ENCODE measurements at places on chromosomes 1 and 21. TPM values are rescaled to one million over a fixed set of nuclear protein-coding genes. Genes with fewer than 3 reads are reported as not detected.

DNA sequence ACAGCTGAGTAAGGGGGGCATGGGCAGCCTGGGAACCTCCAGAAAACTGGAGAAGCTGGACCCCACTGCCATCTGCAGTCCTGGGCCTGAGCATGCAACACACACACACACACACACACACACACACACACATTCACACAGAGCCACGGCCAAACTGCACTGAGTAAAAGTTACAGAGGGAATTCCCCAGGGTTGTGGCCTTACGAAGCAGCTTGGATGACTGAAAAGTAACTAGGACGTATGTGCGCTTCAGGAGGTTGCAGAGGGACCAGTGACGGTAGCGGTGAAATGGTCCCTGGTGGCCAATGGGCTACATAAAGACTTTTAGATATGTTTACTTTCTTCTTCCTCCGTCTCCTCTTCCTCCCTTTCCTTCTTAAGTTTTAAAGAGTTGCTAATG is 232.5 kb upstream of the TMEM51 start:
- peaks cover 15% of the 10 kb centered on the region for H3K4me1 ChIP-seq
- DNase-seq = no peak
- H3K4me3 ChIP-seq = no peak overlapping the region
- no peak overlapping the region for H3K27ac ChIP-seq

- no peak overlapping the region for H3K4me3 ChIP-seq
- H3K36me3 ChIP-seq = no peaks in the 10 kb centered on the region
- H3K4me1 ChIP-seq = no peaks in the 10 kb centered on the region
- no peak for DNase-seq
- H3K27me3 ChIP-seq = no peaks in the 10 kb centered on the region
These were observed 165.6 kb downstream of the DSCAM start for GRCh38 chr21:40681164-40681859.

- no peaks in the 10 kb centered on the region for H3K4me1 ChIP-seq
- H3K27ac ChIP-seq = no peak overlapping the region
- H3K36me3 ChIP-seq = no peaks in the 10 kb centered on the region
- no peak for DNase-seq
- no peaks in the 10 kb centered on the region for H3K27me3 ChIP-seq
These were observed 6.9 kb downstream of the FMN2 start for GRCh38 chr1:240098534-240098933.

DNA sequence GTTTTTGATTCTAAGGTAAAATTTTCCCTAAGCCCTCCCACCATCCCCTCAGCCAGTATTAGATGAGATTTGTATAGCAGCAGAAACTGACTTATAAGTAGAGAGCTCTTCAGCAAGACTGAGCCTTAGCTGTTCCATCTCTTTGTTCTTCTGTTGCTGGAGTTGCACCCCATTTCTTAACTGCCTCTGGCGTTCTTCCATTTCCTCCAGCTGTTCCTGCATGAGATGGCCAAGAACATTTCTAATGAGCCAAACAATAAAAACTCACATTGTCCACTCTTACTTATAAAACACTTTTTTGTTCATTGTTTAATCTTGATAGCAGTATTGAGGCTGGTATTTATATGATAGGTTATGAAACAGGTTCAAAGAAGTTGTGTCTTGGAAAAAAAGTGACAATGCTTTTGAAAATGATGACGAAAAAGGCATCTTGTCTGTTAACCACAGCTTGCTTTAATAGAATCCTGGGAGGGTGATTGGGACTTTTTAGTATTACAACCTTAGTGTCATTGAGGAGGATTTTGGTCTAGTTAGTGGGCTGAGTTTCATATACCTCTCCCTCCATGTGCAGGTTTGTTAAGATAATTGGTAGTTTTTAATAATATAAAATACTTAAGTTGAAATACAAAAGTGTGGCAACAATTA is 18.3 kb downstream of the SYNC start:
- peaks cover 60% of the 10 kb centered on the region for H3K36me3 ChIP-seq
- H3K4me3 ChIP-seq = no peak overlapping the region
- peak overlapping the region; percentile 32 for H3K27ac ChIP-seq
- no peak for DNase-seq
- H3K4me1 ChIP-seq = peaks cover 4% of the 10 kb centered on the region

DNA sequence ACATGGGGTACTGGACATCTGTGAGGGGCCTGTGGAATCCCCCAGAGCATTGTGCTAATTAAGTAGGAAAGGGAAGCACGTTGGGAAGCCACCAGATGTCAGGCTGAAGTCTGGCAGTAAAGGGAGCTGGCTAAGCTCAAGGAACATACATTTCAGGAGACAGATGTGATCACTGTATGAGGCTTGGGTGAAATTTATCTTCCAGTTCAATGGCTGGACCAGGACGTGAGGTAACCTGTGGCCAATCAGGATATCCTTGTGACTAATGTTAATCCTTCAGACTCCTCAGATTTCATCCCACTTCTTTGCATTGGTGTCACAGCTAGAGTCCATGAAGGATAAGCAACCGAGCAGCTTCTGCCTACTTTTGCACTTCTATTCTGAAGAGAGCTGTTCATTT is 110.2 kb upstream of the APP start:
- no peak overlapping the region for H3K27ac ChIP-seq
- no peak overlapping the region for H3K4me3 ChIP-seq
- H3K4me1 ChIP-seq = no peaks in the 10 kb centered on the region
- no peaks in the 10 kb centered on the region for H3K27me3 ChIP-seq
- no peaks in the 10 kb centered on the region for H3K36me3 ChIP-seq

The SPATA21 gene
- not detected for total RNA-seq

The ATP5PF gene
- total RNA-seq = 81.8 TPM

The PRDM16 gene
- total RNA-seq = 84.2 TPM

Measured in ascending aorta (tissue), 2 donors.